Pons (tissue), 1 donor: ENCODE measurements at places on chromosomes 1 and 21.
A peak's percentile ranks its signal among the peaks of the same experiment; 100 is the strongest.

GRCh38 chr1:35569936-35570335, 3.2 kb upstream of the TFAP2E start:
- DNase-seq, result no peak

GRCh38 chr1:156437037-156437867, 63.3 kb downstream of the MEF2D start:
- no peak for DNase-seq

DNA sequence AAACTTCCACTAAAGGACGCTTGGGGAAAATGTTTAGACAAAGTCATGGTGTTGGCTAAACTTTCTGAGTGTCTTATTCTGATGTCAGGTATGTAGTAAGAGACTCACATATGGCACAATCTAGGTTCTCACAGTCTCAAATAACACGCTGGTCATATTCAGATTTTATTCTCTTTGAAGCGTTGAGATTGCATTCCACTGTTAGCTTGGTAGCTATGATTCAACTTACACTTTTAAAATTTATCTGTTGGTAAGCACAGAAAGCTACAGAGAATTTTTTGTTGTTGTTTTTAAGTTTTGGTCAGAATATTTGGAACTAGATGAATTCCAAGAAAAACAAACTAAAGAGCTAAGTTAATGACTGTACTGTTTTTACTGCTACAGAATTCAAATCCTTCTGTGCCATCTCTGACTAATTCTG, 126.7 kb downstream of the PRRX1 start:
- no peak for DNase-seq

GRCh38 chr1:150362721-150363425, 1.1 kb upstream of the RPRD2 start:
- no peak for DNase-seq

- DNase-seq, result no peak
Observed at GRCh38 chr1:35656863-35657232, 15.5 kb upstream of the PSMB2 start.

DNA sequence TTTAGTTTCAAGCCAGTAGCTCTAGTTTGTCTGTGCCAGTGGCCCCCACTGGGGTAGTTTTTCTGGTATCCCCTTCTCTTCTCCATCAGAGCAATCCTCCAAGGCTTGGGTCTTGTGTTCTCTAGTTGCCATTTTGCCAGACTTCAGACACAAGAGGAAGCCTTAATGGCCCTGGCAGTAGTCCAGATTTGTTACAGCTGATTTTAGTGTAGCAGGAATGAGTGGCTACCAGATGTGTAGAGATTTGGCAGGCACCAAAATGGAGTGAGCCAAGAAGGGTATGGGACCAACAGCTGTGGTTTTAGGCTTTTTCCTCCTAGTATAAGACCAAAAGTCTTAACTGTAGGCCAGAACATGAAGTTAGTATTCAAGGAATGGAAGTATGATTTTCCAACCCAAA, 56.8 kb downstream of the ACP6 start:
- peak; percentile 53 for DNase-seq
